HL-60 (cell line): ENCODE measurements at places on chromosomes 13 and 19.

GRCh38 chr13:43307921-43308433 is 284.6 kb downstream of the DNAJC15 start:
- peak; percentile 35 for DNase-seq

- no peak for DNase-seq
These were observed 22.0 kb downstream of the GPX4 start for GRCh38 chr19:1125601-1126467.

DNA sequence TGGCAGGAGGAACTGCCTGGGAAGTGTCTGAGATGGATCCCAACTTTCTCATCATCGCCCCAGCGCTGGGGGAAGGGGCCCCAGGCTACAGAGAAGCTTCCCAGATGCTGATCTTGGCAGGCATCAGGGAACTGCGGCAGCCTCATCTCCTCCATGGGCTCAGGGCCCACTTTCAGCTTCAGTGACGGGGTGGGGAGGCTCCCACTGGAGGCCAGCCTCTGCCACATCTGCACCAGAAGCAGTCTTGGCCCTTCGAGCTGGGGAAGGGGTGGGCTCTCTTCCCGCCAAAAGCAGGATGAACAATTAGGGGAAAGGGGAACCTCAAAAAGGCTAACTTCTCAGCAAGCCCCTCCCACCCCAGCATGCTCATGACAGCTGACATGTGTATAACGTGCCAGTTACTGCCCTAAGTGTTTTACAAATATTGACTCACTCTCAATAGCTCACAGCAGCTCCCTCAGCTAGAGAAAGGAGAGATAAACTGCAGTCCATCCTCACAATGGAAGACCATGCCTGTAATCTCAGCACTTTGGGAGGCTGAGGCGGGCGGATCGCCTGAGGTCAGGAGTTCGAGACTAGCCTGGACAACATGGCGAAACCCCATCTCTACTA is 7.1 kb upstream of the S1PR2 start:
- DNase-seq = peak; percentile 30

- no peak for DNase-seq
These were observed 77.9 kb downstream of the CACNA1A start for GRCh38 chr19:13428352-13428751.

GRCh38 chr13:47546391-47547225 is 454.5 kb downstream of the SUCLA2 start:
- no peak for DNase-seq

DNA sequence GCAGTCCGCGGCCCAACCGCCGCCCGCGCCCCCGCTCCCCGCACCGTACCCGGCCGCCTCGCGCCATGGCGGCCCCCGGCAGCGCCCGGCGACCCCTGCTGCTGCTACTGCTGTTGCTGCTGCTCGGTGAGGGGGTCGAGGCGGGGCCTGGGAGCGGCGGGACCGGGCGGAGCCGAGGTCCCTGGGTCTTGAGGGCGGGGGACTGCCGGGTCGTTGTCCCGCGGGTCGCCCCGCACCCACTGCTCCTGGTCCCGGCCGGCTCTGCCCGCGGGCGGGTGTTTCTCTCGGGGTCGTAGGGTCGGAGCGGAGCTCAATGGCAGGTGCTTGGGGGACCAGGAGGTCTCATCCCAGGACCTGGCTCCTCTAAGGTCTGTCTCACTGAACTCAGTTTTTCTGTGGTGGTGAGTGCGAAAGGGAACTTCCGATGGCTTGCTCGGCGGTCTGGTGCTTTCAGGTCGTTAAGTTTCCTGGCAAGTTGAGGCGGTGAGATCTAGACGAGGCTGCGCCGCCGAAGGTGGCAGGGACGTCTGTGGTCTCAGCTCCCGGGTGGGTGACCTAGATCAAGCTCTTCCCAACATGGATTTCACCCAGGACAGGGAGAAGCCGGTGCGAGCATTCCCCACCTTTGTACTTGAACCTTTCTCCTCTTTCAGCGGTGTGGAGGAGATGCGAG is 467 bp downstream of the LAMP1 start:
- no peak for DNase-seq

DNA sequence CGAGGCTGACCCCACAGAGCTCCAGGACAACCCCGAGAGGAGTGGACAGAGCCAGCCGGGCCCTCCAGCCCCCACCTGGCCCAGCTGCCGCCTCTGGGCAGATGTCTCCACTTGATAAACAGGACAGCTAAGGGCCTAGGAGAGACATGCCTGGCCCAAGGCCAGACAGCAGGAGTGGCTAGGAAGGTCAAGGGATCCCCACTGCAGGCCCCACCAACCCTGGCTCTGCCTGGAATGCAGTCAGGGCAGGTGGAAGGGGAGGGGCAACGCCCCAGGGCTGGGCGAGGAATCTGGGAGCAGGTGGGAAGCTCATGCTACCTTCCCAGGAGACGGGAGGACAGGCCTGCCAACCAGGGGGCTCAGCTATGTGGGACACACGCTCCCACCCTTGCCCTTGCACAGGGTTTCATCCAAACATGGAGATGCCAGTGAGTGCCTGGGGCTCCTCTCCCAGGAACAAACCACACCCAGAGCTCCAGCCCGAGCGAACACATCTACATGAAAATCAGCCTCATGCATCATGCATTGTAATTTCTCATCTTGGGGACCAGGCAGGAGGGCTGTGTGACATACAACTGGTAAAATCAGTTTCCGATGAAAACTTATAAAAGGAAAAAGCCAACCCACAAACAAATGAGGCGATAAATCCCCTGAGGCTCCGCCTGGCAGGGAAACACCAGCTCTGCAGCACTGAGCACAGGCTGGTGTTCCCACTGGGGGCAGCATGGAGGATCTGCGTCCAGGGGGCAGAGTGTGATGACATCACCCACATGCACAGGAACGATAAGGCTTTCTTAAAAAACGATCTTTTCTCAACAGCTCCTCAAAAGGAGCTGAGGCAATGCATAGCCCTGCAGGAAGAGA is 25.0 kb downstream of the SH3GL1 start:
- peak; percentile 54 for DNase-seq

GRCh38 chr19:16118489-16119033 is 6.9 kb downstream of the RAB8A start:
- peak; percentile 95 for DNase-seq

DNA sequence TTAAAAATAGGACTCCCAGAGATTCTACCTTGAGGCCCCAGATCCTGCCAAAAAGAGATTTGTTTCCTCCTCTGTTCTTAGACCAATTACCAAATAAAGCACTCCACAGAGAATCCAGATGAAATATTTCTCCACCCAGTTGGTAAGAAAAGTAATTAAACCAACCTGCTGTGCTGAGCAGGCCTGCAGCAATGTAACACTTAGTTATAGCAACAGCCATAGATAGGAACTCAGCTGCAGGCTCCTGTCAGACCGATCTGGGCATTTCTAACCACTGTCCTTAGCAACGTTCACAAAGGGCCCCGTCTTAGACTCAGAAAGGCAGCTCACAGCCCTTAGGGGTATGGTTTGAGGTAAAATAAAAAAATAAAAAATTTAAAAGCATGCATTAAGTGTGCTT is 271.1 kb downstream of the KCNRG start:
- DNase-seq = no peak

DNA sequence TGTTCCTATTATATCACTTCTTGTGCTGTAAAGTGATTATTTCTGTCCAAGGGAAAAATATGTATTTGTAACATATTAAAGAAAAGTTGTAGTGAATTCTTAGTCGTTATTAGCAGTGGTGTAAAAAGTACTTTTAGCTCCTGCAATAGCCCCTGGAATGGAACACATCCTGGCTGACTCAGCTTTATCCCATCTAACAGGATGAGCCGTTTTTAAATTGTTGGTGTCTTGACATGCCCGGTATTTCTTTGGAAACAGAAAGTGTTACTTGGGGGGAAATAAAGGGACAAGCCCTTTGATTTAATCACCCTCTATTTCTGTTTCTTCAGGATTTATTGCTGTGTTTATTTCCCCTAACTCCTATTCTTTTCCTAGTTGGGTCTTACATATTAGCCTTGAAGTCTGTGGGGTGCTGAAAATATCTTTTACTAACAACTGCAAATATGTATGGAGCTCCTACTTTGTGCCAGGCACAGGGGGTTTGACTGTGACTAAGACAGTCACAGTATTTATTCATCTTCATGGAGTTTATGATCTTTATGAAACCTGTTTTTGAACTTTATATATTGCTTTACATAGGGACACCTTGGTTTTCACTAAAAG is 17.9 kb downstream of the COG3 start:
- DNase-seq = no peak

DNA sequence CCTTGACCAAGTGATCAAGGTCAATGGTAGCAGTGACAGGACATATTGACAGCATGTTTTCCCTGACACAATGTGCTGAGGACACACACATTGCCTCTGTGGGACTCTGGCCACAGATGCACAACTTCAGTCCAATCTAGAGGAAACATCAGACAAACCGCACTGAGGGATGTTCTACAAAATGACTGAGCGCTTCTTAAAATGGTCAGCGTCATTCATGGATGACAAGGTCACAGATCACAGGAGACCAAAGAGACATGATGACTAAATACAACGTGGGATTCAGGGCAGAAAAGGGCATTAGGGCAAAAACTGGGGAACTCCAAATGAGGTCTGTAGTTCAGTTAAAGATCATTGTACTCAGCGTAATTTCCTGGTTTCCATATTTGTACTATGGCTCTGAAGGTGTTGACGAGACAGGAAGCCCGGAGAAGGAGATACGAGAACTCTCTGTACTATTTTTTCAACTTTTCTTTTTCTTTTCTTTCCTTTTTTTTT is 20.6 kb downstream of the PBX4 start:
- no peak for DNase-seq

DNA sequence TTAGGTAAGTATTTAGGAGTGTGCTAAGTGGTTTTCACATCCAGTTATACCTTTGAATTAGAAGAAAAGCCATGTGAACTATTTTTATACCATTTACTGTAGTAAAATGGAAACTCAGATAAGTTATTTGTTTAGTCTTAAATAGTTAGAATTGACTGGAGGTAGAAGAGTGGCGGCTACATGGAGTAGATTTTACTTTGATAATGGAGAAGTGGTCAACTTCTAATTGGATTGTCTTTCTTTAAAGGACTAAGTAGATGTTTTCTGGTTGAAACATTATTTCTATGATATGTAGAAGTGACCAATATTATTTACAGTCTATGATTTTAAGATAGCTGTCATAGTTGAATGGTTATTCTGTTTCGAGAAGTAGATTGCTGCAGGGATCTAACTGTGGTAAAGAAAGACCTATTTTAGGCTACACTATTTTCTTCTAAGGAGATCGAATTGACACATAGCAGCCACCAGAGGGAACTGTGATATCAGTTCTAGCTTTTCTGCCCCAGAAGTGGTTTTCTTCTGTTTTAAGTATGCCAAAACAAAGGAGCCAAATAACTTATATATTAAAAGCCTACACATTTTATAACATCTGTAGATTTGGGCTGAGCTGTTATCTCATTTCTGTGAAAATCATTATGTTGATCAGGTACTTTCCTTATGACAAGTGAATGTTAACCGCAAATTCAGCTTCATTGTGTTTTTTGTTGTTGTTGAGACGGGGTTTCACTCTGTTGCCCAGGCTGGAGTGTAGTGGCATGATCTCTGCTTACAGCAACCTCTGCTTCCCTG is 26.1 kb downstream of the ZMYM2 start:
- DNase-seq = no peak

GRCh38 chr19:54552913-54553310 is 20.7 kb upstream of the LILRA2 start:
- no peak for DNase-seq

- peak; percentile 78 for DNase-seq
These were observed 2.5 kb downstream of the LDLR start for GRCh38 chr19:11091703-11092153.

- DNase-seq = no peak
These were observed 2.0 kb downstream of the CNN1 start for GRCh38 chr19:11540645-11541044.

DNA sequence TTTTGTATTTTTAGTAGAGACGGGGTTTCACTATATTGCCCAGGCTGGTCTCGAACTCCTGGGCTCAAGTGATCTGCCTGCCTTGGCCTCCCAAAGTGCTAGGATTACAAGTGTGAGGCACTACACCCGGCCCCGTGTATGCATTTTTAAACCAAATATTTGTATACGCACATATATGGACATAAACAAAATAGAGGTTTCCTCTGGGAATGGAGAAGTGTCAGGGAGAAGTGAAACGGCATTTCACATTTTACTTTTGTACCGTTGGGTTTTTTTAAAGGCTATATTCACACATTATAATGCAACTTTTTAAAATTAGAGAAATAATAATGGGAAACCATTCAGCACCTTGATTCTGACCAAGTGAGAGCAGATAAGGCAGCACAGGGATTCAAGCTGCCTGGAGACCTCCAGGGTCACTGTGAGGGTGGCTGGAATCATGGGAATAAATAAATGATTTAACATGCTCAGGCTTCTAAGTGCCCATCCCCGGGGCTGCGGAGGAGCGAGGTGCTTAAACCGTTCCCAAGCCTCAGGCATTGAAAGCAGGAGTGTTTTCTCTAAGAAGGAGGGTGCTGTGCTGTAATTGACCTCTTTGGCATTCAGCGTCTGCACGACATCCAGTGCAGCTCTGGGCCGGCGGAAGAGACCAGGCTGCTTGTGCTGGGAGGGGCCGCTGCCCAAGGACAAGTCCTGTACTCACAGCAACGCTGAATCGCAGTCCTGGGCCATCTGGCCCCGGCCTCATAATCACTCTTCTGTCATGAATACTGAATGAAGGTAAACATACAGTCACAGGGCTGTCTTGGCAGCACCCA is 24.7 kb downstream of the GPR42 start:
- DNase-seq = no peak

- DNase-seq = no peak
These were observed 4.1 kb downstream of the POP4 start for GRCh38 chr19:29610213-29610573.

DNA sequence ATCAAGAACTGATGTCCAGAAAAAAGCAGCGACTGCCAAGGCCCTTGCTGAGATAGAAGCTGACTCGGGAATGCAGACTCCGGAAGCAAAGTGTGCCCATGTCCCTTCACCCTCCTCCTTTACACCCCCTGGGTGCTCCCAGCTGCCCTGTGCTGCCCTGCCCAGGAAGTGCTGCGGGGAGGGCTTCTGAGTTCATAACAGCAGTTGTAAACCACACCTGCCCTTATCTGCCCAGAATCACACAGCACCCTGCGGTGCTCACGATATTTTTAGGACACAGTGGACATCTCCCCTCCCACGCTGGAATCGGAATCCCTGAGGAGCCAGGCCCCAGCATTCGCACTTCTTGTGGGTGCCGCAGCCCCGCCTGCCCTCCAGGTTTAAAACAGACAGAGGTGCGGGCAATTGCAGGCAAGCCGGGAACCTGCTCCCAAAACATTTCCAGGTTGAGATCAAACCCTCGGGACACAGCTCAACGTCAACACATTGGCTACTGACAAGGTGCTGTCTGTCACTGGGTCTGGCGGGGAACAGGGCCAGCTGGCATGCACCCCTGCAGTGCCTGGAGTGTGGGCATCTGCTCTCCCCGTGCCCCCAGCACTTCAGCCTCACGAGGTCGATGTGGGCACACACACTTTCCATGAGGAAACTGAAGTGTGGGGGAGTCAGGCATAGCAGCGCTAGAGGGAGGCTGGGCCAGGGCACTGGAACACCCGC is 36.8 kb downstream of the RAB20 start:
- DNase-seq = peak; percentile 91

GRCh38 chr13:102944821-102945220 is 99.0 kb downstream of the ERCC5 start:
- no peak for DNase-seq

DNA sequence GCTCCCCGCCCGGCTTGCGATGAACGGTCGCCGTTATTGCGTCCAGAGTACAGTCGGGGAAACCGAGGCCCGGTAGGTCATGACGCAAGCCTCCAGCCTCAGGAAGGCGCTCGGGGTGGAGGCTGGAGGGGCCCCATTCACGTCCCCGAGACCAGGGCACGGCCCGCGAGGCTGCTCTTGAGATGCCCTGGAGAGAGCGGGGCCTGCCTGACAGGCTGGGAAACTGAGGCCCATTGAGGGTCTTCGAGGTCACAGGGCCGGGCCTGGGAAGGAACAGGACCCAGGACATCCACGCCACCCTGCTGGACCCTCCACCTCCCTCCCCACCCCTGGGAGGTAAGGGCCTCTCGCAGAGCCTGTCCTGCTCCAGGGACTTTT is 367 bp downstream of the NDUFS7 start:
- no peak for DNase-seq
